ENCODE measurements at places on chromosomes 6 and 20. TPM values are rescaled to one million over a fixed set of nuclear protein-coding genes. Genes with fewer than 3 reads are reported as not detected.
A peak's percentile ranks its signal among the peaks of the same experiment; 100 is the strongest.

The MANEA gene
- 16.4 TPM for total RNA-seq

- DNase-seq, result no peak
These were observed 174.2 kb downstream of the TSHZ2 start for GRCh38 chr20:53146201-53146891.

DNA sequence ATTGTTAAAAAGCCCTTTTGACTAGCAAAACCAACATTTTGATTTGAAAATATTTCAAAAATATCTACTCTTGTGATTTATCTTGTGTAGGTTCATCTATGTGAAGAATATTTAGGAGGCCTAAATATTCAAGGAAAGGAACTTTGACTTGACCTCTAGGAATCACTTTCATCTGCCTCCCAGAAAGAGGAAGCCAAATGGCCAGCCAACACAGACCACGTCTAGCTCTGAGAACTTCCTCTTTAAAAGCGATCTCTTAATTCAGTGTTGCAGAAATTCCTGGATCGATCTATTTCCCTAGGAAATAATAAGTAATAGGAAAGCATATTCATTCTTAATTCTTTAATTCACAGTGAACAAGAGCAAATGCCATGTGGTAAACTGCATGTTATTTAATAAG, 9.6 kb upstream of the MOXD1 start:
- DNase-seq, result no peak

The ATP6V1G2 gene
- total RNA-seq, result 8.8 TPM

- DNase-seq, result no peak
These were observed 101.0 kb upstream of the MAP3K7 start for GRCh38 chr6:90687775-90688380.

The UBE2J1 gene
- 39.6 TPM for total RNA-seq

- DNase-seq, result no peak
These were observed 302.1 kb upstream of the RNF217 start for GRCh38 chr6:124660185-124660584.

DNA sequence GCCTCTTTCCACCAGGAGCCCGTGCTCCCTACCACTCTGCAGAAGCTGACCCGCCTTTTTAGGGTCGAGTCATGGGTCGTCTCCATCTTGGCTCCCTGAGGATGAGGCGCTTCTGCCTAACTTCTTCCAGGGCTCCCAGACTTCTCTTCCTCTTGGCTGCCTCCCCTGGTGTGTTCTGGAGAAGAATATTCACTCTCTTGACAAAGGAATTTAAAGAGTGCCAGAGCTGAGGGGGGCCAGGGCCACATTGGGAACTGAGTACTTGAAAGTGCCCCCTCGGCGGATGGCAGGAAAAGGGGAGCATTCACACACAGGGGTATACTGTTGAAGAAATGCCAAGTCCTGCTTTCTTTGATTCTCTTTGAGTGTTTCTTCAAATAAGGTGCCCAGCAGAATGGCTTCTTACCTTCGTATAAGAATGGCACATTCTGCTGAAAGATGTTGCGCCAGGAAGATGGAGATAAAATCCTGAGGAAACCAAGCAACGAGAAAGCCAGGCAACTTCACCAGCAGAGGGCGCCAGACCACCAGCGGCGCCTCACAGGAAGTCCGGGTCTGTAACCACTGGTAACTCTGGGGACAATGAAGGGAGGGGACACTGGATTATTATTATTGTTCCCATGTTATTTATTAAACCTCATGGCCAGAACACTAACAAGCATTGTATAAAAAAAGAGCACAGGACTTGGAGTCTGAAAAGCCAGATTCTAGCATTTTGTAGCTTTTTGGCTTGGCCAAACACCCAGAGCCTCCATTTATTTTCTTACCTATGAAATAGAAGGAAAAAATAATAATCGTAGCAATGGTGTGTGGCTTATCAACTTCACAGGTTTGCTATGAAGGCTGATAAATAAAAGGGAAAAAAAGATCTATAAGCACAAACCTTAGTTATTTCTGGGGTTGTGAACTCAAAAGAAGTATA, 176.7 kb downstream of the HACE1 start:
- no peak for DNase-seq

GRCh38 chr6:52564856-52565255, 12.0 kb downstream of the TRAM2 start:
- no peak for DNase-seq

DNA sequence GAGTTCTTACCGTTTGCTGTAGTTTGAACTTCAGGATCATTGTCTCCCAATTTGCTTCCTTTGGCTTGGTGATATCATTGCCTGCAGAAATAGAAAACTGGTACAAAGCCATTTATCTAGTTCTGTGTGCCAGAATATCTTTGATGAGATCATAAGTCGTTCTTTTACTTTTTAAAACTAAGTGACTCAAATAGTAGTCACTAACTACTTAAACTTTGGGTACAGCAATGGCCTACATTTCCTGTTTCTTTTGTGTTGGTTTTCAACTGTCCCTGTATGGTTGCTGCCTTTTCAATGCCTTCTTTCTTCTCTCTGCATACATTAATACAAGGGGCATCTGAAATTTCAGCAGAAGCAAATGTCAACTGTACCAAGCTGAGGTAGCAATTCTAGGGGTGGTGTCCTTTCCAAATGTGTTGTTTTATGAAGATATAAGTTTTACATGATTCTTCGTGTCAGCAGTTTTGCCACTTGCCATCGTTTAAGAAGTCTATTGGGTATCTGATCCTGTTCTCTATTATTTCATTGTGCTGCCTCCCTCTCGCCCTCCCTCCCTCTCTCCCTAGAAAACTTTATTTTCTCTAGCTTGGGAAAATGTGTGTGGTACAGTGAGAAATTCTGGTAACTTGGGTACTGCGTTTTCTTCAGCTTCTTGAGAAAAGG, 238.5 kb downstream of the FARS2 start:
- DNase-seq, result no peak

DNA sequence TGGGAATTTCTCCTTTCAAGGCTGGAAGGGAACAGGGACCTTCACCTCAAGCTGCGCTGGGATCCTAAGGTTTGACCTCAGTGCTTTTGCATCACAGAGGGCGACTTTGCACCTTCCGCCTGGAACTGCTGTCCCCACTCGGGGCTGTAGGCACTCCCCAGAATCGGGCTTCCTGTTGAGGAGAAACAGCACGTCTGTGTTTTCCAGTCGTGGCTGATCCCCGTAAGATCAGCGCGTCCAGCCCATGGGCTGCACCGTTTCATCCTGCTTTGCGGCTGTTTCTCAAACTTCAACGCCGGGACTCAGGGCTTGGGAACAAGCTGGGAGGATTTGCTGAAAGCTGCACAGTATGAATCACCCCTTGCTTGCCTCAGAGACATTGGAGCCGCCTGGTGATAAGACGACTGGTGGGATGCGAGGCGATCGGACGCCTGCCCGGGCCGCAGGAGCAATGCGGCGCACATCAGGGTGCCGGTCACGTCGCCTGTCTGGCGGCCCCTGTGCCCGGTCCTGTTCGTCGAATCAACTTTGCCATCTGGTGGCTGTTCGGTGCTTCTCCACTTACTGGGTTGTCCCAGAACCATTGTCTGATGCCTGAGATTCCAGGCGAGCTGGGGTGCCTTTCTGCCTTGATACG, 53.6 kb upstream of the FRMD1 start:
- DNase-seq, result peak; percentile 80

DNA sequence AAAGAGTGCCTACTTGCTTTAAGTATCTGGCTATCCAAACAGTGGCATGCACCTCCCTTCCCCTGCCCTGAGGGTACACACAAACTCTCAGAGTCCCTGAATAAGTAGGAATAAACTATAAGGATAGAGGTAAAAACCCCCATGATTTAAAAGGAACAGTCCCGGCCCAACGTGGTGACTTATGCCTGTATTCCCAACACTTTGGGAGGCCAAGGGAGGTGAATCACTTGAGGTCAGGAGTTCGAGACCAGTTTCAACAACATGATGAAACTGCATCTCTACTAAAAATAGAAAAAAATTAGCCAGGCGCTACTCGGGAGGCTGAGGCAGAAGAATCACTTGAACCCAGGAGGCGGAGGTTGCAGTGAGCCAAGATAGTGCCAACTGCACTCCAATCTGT, 22.2 kb downstream of the SAMHD1 start:
- no peak for DNase-seq

DNA sequence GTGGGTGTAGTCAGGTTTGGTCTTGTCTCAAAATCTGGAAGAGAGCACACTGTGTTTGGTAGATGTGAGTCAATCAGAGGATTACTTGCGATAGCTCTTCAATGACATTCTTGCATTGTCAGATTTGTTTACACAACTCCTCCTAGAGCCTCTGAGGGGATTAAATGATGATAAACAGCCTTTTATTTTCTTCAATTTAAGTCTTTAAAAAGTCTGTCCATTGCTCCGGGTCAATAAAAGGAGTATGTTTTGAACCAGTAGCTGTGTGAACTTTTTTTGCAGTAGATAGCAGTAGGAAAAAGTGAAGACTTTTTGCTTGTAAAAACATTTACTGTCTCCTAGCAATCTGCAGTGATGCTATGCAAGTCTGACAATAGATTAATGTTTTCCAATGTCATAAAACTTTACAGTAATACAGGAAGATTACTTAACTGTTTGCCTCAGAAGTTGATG, 49.9 kb downstream of the GJA1 start:
- no peak for DNase-seq

GRCh38 chr20:20411836-20412235, 43.9 kb downstream of the INSM1 start:
- DNase-seq, result no peak

The TMEM217 gene
- total RNA-seq, result 5.0 TPM

- DNase-seq, result no peak
These were observed 741.9 kb downstream of the RFPL4B start for GRCh38 chr6:113089056-113089455.

- no peak for DNase-seq
These were observed 74.1 kb upstream of the SALL4 start for GRCh38 chr20:51876313-51876940.

- peak; percentile 90 for DNase-seq
These were observed 116.6 kb downstream of the MRPL14 start for GRCh38 chr6:44010411-44011349.

The FAM229B gene
- total RNA-seq, result 29.2 TPM

The MUC22 gene
- total RNA-seq, result not detected

The BCAS1 gene
- not detected for total RNA-seq

- DNase-seq, result no peak
These were observed 6.3 kb downstream of the BCAS1 start for GRCh38 chr20:54063992-54064676.

DNA sequence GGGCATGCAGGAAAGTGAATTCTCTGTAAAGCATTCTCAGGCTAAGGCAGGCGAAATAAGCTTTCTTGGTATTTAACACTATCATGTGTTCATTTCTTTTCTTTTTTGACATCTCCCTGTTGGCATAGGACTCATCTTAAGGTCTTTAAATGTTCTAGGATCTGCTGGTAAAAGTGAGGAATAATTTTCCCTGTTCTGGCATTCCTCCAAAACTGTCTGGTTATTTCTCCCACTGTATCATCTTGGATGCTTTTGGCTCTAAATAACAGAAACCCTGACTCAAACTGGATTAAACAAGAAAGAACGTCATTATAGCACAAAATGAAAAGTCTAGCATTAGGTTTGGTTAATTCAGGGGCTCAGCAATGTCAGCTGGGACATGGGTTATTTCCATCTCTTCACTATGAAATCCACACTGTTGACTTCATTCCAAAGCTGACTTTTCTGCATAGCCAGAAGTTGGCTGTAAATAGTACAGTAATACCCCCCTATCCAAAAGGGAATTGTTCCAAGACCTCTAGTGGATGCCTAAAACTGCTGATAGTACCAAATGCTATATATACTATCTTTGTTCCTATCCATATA, 37.9 kb upstream of the SNAP25 start:
- DNase-seq, result no peak

The SCAND1 gene
- total RNA-seq, result 81.4 TPM

DNA sequence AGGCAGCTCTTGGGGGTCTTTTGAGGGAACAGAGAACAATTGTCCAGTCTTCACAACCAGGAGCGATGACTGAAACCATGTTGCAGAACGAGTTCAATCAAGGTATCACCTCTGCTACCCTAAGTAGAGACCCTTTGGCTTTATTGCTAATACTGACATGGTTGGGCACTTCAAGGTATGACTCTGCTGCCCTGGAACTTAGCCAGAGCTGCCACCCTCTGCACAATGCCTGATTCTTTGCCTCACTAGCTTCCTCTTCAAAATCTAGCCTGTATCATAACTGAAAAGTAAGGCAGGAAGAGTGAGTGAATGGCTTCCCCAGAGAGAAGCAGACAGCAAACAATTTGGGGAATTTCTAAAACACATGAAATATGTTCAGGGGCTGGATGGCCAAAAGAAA, 592.7 kb upstream of the NRSN1 start:
- DNase-seq, result no peak

DNA sequence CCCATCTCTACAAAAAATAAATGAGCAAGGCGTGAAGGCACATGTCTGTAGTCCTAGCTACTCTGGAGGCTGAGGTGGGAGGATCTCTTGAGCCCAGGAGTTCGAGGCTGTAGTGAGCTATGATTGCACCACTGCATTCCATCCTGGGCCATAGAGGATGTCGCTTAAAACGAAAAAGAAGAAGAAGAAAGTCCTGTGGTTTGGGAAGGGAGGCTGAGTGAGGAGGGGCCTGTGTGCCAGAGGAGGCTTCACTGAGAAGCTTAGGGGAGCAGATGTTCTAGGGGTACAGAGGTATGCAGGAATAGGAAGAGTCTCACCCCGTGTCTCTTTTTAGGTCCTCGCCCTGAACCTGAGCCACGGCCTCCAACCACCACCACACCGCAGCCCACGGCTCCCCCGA, 4.2 kb downstream of the MMP9 start:
- DNase-seq, result no peak

Data from osteocyte (in vitro differentiated cells).